ENCODE measurements at places on chromosomes 7 and 10.

DNA sequence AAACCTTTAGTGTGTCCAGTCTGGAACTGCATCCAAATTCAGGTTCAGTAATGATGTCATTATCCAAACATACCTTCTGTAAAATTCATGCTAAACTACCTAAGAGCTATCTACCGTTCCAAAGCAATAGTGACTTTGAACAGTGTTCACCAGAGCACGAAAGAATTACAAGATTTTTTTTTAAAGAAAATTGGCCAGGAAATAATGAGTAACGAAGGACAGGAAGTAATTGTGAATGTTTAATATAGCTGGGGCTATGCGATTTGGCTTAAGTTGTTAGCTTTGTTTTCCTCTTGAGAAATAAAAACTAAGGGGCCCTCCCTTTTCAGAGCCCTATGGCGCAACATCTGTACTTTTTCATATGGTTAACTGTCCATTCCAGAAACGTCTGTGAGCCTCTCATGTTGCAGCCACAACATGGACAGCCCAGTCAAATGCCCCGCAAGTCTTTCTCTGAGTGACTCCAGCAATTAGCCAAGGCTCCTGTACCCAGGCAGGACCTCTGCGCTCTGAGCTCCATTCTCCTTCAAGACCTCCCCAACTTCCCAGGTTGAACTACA, 694 bp upstream of the FAS start:
- no peak for DNase-seq

GRCh38 chr10:27134371-27134770, 19.8 kb downstream of the YME1L1 start:
- DNase-seq = no peak

GRCh38 chr10:119896061-119896655, 3.6 kb downstream of the SEC23IP start:
- DNase-seq = no peak

- DNase-seq = peak; percentile 93
Observed at GRCh38 chr7:116630932-116631671, 40.9 kb upstream of the MET start.

DNA sequence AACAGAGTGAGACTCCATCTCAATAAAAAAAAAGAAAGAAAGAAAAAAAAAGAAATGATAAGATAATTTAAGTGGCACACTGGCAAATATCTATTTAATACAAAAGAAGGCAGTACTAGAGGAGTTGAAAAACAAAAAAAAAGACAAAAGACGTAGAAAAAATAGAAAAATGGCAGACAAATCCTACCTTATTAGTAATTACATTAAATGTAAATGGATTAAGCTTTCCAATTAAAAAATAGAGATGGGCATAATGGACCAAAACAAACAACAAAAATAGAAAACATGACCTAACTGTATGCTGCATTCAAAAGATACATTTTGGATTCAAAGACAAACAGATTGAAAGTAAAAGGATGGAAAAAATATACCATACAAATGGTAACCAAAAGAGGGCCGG, 5.3 kb upstream of the PARP12 start:
- DNase-seq = no peak

- no peak for DNase-seq
Observed at GRCh38 chr10:130009228-130009627, 45.2 kb upstream of the EBF3 start.

GRCh38 chr7:151964951-151965350, 8.7 kb downstream of the GALNTL5 start:
- no peak for DNase-seq

DNA sequence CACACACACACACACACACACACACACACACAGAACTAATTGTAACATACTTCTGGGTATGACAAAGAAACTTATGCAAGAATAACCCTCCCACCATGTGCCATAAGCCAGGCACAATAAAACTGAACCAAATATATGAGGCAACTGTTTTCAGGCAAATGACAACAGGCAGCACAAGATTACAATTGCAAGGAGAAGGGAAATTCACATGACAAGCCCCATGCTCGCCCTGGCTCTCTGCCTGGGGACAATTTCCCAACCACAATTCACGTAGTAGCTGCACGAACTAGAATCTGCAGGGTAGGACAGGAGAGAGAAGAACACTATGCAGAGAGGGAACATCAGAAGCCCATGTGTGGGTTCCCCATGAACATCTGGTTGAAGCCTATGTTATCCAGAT, 143.3 kb downstream of the CALN1 start:
- no peak for DNase-seq

DNA sequence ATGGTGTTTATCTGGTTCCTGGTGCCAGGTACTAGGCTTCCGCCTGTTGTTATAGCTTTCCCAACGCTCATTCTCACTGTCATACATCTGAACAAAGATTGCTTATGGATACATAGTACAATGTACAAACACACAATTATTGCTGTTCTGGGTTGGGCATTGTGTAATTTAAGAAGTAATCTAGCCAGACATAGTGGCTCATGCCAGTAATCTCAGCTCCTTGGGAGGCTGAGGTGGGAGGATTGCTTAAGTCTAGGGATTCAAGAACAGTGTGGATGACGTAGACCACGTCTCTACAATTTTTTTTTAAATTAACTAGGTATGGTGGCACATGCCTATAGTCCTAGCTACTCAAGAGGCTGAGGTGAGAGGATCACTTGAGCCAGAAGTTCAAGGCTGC, 9.3 kb upstream of the CROT start:
- no peak for DNase-seq

All from Panc1 (cell line).